HFFc6 (cell line): ENCODE measurements at places on chromosomes 16 and 17.

DNA sequence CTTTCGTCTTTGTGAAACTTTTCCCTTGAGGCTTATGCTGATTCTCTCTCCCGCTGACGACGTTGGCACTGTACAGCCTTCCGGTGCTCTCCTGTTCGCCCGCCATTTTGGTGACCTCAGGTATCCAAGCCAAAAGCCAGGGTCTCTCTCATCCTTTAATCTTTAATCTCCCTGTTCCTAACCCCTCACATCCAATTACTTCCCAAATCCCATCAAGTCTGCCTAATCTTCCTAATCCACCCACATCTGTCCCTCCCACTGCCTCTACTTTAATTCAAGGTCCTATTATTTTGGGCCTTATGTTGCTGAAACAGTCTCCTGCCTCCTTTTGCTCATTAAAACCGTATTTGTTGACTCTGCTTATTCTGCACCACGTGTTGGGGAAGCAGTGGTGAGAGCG lies 7.3 kb downstream of the WRAP53 start:
- DNase-seq, result no peak

DNA sequence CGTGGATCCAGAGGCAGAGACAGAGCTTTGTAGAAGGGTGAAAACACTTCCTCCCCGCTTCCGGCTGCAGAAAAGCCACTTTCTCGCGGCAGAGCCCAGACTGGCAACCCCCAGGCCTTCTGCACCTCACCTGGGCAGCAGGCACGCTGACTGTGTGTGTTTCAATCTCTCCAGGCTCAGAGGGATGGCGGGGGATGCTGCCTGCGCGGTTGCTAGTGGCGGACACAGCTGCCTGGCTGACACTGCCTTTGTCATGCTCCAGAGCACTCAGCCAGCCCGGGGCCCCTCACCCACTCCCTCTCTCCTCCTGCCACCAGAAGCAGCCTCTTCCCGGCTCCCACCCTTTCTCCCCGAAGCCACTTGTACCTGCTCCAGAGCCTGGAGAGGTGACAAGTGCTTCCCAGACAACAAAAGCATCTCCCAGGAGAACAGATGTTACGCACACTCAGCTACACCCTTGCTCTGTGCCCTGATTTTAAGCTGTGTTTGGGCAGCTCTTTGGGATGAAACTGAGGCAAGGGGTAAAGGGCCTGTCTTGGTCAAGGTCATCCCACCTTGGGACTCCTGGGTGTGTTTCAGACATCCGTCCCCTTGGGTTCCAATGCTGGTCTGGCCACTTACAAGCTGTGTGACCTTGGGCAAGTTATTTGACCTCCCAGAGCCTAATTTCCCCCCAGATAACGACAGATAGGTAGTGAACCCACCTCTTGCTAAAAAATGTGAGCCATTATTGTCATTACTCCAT lies 9.2 kb upstream of the GLIS2 start:
- DNase-seq, result no peak

DNA sequence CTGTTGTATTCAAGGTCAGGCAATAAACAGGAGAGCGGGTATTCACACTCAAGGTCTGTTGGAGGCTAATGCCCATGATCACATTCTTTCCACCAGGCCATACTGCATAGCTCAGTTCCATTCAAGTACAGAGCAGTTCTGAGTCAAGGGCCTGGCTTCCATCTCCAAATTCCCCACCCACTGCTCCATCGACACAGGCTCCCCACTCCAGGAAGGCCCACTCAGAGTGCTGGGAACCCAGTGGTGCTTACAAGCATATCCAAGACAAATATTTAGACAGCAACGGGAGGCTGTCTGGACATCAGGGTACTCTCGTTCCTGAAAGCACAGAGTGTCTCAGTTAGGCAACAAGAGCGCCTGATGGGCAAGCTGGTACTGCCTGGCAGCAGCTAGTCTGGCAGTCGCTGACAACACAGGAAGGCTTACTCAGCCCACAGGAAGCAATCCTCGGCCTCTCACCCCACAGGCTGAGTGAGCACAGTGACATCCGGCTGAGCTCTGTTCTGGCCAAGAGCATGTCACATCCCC lies 40.9 kb downstream of the RFFL start:
- DNase-seq, result peak; percentile 90

DNA sequence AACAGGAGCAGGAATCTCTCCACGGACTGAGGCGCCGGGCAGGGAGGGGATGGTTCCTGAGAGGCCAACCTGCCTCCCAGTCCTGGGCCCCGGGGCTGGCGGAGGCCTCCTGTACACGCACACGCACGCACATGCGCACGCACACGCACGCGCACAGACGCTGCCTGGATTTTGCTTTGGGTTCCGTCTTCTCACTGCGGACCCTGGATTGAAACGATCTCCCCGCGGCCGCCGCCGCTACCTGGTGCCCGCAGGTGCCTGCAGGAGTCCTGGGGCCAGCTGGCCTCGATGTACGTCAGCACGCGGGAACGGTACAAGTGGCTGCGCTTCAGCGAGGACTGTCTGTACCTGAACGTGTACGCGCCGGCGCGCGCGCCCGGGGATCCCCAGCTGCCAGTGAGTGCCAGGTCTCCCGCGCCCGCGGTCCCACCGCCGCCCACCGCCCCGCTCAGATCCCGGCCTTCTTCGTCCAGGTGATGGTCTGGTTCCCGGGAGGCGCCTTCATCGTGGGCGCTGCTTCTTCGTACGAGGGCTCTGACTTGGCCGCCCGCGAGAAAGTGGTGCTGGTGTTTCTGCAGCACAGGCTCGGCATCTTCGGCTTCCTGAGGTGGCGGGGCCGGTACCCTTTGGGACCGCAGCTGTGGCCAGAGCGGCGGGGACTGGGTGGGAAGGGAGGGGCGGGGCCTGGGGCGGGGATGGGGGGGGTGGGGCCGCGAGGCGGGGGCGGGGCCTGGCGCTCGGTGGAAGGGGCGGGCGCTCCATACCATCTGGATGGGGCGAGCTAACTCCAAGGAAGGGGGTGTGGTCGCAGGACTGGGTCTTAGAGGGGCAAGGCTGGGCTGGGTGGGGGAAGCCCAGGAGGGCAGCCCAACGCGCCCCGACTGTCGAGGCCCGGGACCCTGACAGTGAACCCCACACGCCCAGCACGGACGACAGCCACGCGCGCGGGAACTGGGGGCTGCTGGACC lies 12.3 kb downstream of the CES4A start:
- no peak for DNase-seq

DNA sequence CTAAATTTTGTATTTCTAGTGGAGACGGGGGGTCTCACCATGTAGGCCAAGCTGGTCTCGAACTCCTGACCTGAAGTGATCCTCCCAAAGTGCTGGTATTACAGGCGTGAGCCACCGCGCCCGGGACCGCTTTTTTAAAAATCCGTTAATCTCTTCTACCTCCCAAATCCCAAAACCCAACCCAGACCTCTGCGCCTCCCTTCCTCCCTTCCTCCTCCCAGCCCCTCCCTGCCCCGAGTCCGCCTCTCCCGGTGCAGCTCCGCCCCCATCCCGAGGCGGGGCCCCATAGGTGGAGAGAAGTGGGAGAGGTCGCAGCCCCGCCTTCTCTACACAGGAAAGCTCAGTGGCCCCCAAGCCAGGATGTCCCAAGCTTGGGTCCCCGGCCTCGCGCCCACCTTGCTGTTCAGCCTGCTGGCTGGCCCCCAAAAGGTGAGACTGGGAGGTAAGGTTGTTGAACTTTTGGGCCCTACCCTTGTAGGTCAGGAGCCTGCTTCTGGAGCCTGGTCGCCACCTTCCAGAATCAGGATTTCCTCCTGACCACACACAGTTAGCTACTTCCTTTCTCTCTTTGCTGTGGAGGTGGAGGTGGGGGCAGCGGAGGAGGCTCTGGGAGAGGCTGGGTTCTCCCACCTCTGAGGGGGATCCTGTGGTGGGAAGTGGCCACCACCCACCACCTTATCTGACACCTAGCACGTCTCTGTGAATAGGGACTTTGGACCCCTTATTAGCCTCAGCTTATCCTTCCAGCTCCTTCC lies at the start of gene TMEM92:
Gene TMEM92 (plus strand): TSS at position 325 of the 755 bp plus-strand sequence. CDS start 36 bp downstream, at position 361.
- DNase-seq, result no peak

GRCh38 chr17:77733576-77734296 lies 224.8 kb upstream of the TNRC6C start:
- no peak for DNase-seq

DNA sequence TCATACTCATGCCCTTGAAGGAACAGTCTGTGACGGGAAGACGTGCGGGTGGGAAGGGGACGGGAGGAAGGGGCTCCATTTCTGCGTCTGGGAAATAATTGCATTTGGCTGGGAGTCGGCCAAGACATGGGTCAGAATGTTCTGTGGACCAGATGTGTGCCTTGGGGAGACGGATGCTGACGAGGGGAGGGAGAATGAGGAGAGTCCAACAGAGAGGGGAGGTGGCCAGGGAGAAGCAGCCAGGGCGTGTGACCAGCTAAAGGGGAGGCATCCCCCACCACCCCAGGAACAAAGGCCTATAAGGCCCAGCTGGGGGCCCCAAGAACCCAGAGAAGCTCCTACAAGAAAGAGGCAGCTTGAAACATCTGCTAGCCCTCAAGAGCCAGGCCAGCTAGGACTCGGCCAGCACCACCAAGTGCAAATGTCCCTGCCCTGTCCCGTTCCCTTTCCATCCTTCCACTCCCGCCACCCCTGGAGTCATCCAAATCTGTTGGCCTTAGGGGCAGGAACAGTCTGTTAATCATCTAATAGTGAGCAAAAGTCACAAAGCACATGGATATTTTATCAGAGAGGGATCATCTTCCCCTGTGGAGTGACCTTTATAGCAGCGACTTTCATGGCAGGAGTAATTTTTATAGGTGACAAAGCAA lies 42.5 kb upstream of the BCO1 start:
- DNase-seq, result no peak

DNA sequence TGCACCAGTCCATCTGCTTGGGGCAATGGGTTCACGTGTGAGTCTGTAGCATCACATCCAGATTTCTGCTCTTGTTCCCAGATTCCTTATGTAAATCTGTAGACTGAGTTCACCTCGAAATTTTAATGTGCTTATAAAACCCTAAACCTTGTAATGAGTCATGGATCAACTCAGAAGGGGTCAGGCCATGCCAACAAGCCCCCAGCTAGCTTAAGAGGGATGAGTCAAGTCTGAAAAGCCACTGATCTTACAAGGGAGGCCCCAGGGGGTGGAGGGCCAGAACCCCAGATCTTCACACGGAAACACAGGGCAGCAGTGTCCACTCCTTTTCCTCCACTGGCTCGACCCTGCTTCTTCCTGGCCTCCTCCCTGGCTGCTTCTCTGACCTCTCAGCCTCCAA lies 399.1 kb upstream of the CDH5 start:
- peak; percentile 41 for DNase-seq

DNA sequence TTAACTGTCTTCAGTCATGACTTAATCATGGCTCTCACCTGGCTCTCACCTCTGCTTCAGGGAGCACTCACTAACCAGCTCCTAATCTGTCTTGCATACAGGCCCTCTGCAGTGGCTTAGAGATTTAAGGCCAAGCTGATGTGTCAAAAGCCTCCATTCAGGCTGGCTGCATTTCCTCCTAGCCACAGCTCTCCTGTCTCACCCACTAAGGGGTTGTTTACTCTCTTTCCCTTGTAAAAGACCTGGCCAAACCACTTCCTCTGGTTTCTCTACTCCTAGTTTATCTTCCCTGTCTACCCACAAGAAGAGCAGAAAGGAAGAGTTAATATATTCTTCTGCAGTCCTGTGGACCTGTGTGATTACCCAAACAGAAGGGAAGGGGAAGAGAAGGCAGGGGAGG lies 9.3 kb upstream of the ASIC2 start:
- no peak for DNase-seq

GRCh38 chr16:70468776-70469525 lies 14.6 kb downstream of the FCSK start:
- no peak for DNase-seq

- no peak for DNase-seq
Observed at GRCh38 chr17:21176773-21177395, 37.1 kb downstream of the TMEM11 start.

GRCh38 chr16:84068041-84068440 lies 25.4 kb upstream of the SLC38A8 start:
- no peak for DNase-seq

DNA sequence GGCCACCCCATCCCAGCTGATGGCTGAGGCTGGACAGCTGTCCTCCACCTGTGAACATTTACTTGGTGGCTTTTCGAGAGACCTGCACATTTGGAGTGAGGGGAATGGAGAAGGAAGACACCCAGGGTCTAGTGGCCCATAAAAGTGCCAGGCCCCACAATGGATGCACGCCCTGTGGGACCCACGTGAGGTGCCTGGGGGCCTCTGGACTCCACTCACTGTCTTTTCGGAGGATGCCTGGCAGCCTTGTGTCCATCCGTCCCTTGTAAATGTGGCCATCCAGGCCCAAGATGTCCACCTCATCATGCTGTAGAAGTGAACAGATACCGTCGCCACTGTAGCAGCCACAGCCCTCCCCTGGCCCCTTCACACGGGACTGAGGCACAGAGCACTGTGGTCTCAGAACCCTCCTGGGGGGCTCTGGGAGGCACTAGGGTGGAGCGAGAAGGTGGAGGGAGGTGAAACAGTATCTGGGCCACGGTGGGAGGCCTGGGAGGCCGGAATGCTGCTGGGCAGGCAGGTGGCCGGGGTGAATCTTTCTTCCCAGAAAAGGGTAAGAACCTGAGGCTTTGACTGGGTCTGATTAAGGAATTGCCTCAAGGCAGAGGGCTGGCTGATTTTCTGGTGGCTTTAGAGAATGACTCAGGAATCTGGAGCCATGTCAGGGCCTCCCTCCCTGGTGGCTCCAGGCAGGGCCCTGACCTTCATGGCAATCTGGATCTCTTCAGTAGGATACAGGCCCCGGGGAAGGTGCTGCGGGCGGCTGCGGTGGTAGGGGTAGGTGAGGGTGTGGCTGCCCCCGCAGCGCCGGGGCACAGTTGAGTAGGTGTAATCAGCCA lies 11.5 kb downstream of the UBALD2 start:
- peak; percentile 77 for DNase-seq

GRCh38 chr17:48322060-48322459 lies 108.0 kb downstream of the SKAP1 start:
- peak; percentile 6 for DNase-seq

- DNase-seq, result no peak
Observed at GRCh38 chr16:56532714-56533113, 12.9 kb upstream of the BBS2 start.

GRCh38 chr17:51685287-51685909 lies 425.1 kb downstream of the UTP18 start:
- DNase-seq, result no peak

- no peak for DNase-seq
Observed at GRCh38 chr16:23987443-23987842, 151.7 kb downstream of the PRKCB start.

DNA sequence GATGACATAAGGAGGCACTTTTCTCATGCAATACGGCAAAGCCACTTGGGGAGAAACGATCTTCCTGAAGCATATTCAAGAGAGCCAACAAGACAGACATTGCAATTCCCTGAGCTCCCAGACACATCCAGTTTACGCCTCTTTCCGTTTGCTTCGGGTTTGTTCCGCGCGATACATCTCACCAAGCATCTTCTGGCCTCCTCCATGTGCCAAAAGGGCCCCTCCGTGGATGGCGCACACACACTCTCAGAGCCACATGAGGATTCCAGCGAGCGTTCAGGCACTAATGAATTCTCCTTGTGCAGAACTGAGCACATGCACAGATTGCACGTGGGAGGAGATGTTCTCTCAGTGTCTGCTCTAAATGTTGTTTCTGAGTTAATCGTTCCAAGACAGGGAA lies 146.7 kb upstream of the SHISA6 start:
- DNase-seq, result no peak

GRCh38 chr17:72511242-72511641 lies 390.4 kb downstream of the SOX9 start:
- no peak for DNase-seq
